ENCODE measurements at places on chromosomes 16 and 17.

- no peak for DNase-seq
Observed at GRCh38 chr17:63435681-63436522, 10.2 kb downstream of the CYB561 start.

GRCh38 chr17:73133911-73134649, 30.7 kb upstream of the SSTR2 start:
- DNase-seq, result no peak

GRCh38 chr17:34361478-34362061, 1.5 kb downstream of the CCL1 start:
- peak; percentile 86 for DNase-seq

DNA sequence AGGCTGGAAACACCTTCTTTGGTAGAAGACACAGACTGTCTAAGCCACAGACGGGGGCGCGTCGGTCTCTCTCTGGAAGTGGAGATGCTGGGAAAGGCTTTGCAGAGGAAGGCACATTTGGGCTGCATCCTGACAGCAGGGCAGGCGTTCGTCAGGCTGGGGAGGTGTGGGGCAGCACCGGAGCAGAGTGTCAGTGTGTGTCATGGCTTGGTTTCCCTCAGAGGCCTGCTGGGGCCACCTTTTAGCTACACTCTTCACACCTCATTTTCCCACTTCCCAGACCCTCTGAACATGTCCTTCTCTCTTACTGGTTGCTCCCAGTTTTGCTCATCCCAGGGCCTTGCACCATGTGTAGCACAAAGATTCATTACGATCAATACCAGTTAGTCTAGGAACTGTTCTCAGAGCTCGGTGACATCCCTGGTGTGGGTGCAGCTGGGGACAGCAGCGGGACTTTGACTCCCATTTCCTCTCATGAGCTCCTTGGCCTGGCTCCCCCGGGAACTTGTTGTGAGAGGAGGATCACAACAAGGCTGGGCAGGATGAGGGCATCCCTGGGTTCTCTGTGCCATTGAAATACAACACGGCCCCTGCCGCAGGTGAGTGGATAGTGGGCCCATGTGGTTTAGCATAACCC, 33.1 kb downstream of the SMARCE1 start:
- no peak for DNase-seq

GRCh38 chr17:44741316-44741715, 17.5 kb upstream of the ADAM11 start:
- DNase-seq, result no peak

- DNase-seq, result no peak
Observed at GRCh38 chr17:71203953-71204352, 916.9 kb upstream of the SOX9 start.

- DNase-seq, result no peak
Observed at GRCh38 chr17:15457723-15458094, 9.7 kb downstream of the CDRT4 start.

- no peak for DNase-seq
Observed at GRCh38 chr16:80317599-80318037, 223.2 kb upstream of the DYNLRB2 start.

DNA sequence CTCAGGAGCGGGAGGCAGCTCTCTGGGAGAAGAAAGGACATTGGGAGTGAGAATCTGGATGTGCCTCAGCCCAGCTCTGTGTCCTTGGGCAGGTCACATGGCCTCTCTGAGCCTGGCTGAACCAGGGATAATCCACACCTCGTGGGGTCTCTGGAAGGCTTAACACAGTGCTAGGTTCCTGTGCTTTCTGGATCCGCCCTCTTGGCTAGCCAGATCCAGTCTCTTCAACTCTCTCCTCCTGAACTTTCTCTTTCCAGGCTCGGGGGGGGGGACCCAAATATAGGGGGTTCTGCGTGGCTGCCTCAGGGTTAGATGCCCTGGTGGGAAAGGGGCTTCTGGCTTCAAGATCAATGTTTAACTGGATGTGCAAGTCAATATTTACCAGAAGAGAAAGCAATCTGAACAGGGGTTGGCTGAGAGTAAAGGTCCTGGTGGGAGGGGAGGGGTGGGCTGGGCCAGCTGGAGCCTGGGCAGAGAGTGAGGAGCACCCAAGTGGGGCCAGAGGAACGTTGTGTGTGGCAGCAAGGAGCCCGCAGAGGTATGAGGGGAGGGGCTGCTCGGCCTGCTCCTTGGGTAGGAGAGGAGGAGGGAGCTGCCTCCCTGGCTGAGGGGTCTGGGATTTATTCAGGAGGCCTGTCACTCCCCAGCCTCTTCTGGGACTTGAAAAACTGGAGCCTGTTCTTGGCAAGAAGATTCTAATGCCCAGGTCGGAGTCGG, at the start of gene SERPINF2:
TSS of gene SERPINF2 (plus strand) at position 501 of the 717 bp plus-strand sequence. CDS start 2,125 bp downstream, outside the sequence.
- no peak for DNase-seq

DNA sequence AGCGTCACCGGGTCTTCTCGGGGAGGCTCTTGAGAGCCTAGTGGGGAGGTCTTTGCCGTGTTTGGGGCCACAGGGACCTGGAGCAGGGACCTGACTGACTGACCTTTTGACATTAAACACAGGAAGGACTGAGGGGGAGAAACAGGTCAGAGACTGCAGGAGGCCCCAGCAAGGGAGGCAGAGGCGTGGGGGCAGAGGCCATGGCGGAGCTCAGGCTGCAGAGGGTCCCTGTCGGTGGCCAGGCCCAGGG, 41.6 kb upstream of the GSE1 start:
- no peak for DNase-seq

GRCh38 chr16:89136931-89137330, 34.6 kb upstream of the CDH15 start:
- DNase-seq, result no peak

DNA sequence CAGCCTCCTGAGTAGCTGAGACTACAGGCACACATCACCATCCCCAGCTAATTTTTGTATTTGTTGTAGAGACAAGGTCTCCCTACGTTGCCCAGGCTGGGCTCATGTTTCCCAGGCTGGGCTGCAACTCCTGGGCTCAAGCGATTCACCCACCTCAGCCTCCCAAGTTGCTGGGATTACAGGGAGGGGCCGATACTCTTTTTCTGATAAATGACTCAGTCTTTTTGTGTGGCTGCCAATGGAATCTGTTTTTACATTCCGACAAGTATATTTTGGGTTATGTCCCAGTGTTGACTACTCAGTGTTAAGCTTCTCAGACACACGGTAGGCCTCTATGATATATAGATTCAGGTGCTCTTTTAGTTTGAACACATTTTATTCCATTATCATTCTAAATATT, 58.1 kb downstream of the SLFN11 start:
- DNase-seq, result no peak

DNA sequence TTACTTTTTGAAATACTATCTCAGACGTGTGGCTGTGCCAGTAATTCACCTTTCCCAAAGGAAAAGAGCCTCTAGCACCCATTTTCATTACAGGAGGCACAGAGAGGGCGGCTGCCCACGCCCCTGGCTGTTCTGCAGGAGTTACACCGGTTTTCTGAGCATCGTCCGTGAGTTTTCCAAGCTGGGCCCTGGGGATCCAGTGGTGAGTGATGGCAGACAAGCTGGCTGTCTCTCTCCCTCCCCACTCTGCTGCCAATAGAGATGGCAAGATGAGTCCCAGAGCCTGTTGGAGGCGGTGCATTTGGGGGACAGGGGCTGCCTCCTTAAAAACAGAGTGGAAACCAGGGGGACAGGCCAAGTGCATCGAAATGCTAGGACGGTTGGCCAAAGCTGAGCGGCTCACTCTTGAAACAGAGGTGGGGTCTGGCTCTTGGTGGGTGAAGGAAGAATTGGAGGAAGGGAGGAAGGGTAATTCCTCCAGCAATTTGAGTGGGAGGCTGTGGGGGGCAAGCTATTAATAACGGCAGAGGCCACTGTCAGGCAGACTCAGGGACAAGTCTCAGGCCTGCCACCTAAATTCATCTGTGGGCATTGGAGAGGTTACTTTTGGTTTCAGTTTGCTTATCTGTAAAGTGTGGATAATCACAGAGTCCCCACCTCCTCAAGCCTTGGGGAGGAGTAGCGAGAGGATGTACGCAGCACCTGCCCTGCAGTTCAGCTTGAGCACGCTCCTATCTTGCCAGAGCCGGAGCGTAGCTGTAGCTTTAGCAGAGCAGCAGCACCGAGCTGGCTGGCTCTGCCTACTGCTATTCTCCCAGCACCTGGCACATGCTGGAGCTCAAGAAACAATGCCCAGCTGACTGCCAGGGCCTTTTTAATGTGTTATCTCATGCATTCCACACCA, 7.5 kb upstream of the NOS2 start:
- no peak for DNase-seq

DNA sequence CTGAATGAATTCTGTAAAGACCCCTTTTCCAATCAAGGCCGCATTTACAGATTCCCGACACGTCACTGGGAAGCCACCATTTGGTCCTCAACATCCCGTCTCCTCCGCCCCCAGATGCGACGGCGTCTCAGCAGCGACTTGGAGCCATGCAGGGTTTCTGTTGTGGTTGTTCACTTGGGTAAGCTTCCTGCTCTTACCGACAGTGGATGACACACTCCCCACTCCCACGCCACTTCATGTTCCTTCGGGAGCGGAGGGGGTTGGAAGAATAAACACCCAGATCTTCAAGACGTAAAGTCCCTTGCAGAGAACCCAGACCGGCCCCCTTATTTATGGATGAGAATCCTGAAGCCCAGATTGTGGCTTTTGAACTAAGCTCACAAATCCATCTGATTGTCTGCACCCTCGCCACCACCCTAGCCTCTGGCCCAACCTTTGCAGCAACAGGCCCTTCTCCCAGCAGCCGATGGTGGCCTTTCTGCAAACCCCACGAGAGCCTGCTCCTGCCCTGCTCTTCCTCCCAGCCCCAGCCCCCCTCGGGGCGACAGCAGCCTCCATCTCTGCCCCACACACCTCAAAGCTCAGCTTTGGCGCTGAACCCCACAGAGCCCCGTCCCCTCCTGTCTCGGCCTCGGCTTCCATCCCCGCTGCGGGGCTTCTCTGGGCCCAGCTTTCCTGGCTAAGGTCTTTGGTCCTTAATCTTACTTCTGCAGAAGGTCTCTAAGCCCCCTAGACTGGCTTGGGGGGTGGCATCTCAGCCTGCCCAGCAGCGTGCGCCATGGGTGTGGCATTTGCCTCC, 19.0 kb upstream of the OSGIN1 start:
- DNase-seq, result no peak

GRCh38 chr17:33725675-33726271, 432.7 kb upstream of the ASIC2 start:
- DNase-seq, result no peak

DNA sequence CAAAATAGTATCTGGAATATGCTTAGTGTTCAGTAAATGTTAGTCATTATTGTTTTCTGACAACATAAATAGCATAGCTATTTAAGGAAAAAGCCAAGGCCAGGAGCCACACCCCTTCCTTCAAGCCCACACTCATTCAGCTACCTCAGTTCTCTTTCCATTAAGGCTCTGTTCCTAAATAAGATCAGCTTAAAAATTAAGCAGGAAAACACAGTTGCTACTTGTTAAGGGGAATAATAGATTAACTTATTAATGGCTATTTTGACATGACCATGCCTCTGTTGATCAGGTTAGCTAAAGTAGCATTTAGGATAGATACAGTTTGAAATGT, 158.1 kb downstream of the CHD9 start:
- no peak for DNase-seq

DNA sequence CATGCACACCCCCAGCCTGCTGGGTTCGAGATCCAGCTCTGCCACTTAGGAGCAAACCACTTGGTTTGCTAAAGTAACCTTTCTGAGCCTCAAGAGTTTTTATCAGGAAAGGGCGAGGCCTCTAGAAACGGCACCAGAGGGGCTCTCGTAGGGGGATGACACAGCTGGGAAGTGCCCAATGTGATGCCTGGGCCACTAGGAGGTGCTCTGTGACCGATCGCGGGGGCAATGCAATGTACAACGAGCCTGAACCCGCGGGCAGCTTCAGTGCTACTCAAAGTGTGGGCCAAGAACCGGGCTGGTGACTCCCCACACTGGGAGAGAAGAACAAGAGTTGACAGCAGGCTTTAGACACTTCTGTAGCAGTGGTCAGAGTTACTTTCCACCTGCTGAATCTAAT, 9.4 kb downstream of the C16orf89 start:
- no peak for DNase-seq

GRCh38 chr17:12729086-12729485, 60.2 kb upstream of the ARHGAP44 start:
- no peak for DNase-seq

DNA sequence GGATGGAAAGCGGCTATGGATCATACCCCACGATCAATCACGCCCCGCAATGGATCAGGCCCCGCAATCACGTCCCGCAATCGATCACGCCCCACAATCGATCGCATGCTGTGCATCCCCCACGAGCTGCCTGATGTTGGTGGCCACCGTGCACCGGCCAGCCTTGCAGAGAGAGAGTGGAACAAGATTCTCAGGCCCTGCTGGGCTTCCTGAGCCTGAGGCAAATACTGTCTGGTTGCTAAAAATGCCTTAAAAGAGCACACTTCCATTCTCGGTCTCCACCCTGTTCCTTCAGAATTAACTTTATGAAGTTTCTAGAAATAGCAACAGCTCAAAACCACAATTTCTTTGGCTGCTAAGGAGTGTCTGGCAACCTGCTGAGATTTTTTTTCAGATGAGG, 81.5 kb downstream of the VPS53 start:
- DNase-seq, result no peak

GRCh38 chr16:14449334-14449733, 180.7 kb downstream of the PARN start:
- DNase-seq, result no peak

Data from SW 1271 (cell line).